GM23338 (cell line): ENCODE measurements at places on chromosomes 7 and 10. TPM values are rescaled to one million over a fixed set of nuclear protein-coding genes. Genes with fewer than 3 reads are reported as not detected.

FKBP6 gene
- total RNA-seq, result not detected in 2 replicates

TSPAN12 gene
- 11.7 and 14.7 TPM in 2 replicates for total RNA-seq

CPEB3 gene
- 1.6 and 1.9 TPM in 2 replicates for total RNA-seq

NEUROG3 gene
- total RNA-seq, result 0.16 TPM in 1 of 2 replicates, not detected in the other

TRPV5 gene
- total RNA-seq, result not detected in 2 replicates

PDK4 gene
- 0.12 TPM in 1 of 2 replicates, not detected in the other for total RNA-seq

CAMK1D gene
- 3.3 and 7.2 TPM in 2 replicates for total RNA-seq

TAS2R5 gene
- 5.1 and 5.8 TPM in 2 replicates for total RNA-seq

PLEKHA8 gene
- total RNA-seq, result 36.9 and 44.9 TPM in 2 replicates
